ENCODE measurements at places on chromosomes 1 and 21.
A peak's percentile ranks its signal among the peaks of the same experiment; 100 is the strongest.

- no peak for DNase-seq
Measured at GRCh38 chr1:65483993-65484754, 63.7 kb downstream of the LEPR start.

DNA sequence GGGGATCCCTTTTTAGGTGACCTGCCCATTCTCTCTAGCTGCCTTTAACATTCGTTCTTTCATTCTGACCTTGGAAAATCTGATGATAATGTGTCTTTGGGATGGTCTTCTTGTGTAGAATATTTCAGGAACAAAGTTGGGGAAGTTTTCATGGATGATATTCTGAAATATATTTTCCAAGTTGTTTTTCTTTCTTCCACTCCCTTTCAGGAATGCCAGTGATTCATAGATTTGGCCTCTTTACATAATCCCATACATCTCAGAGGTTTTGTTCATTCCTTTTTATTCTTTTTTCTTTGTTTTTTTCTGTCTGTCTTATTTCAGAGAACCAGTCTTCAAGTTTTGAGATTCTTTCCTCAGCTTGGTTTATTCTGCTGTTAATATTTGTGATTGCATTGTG lies 13.9 kb upstream of the SCMH1 start:
- DNase-seq, result no peak

DNA sequence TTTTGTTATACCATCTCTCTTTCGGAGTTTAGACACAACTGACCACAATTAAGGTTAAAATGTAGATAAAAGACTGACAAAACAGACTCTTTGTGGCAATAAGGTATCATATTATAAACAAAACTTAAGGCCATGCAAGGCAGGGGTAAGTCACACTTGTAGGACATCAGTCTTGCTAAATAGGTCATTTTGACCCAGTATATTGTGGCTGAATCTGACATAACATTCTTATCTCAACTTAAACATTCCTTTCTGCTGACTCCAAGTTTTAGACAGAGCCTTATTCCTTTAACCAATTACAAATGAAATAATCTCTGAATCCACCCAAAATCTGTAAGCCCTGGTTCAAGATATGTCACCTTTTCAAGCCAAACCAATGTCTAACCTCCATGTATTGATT lies 733.4 kb upstream of the B3GALT2 start:
- no peak for DNase-seq

- peak; percentile 80 for DNase-seq
Measured at GRCh38 chr1:26358411-26359384, 4.8 kb upstream of the CRYBG2 start.

DNA sequence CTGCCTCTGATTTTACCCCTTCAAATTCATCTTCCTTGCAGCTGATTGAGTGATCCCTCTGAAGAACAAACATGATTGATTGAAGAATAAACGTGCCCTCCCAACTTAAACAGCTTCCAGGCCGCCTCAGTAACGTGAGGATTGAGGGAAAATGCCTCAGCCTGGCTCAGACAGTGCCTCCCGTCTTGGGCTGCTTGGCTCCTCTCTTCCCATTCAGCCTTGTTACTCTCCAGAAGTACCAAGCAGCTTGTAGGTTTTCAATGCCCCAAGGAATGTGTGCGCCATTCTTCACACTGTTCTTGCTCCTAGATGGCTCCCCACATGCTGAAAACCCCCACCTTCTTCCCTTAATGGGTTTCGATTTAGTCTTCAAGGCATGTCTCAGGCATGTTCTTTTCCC lies 51.8 kb downstream of the ST6GALNAC5 start:
- no peak for DNase-seq

GRCh38 chr1:164588516-164589341 lies 29.7 kb downstream of the PBX1 start:
- no peak for DNase-seq

GRCh38 chr1:156725683-156726280 lies 2.5 kb upstream of the METTL25B start:
- DNase-seq, result peak; percentile 81

GRCh38 chr1:198873696-198874230 lies 234.9 kb downstream of the PTPRC start:
- DNase-seq, result no peak

GRCh38 chr1:1461721-1462317 lies 9.7 kb upstream of the ATAD3B start:
- DNase-seq, result no peak

DNA sequence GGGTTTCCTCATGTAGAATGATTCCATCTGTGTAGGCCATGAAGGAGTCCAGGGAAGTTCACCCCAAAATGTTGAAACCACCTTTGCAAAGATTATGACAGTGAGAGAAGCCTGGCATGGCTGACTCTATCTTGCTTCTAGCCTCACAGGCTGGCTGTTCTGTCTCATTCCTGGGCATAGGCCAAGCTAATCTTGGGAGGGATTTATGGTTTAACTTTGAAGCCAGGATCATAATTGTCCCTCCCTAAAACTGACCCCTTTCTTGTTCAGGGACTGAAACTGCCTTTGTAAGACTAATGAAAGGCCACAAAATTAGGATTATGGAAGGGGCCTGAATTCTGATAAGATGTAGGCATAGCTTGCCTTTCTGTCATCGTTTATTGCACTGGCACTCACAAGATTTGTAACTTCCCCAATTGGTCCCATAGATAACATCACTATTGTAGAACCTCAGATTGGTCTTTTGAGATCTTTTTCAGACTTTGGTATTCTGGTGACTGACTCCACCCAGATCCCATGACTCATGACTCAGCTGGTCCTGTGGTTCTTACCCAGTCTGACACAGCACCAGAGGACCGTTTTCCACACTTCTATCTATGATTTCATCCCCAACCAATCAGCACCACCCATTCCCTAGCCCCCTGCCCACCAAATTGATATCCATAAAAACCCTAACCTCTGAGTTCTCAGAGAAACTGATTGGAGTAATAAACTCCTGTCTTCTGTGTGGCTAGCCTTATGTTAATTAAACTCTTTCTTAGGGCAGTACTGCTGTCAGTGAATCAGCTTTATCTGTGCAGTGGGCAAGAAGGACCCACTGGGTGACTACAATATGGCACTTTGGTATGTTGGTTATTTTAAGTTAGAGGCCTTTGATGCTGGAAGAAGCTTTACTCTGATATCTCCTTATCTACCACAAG lies 13.6 kb upstream of the LAMTOR5 start:
- no peak for DNase-seq

DNA sequence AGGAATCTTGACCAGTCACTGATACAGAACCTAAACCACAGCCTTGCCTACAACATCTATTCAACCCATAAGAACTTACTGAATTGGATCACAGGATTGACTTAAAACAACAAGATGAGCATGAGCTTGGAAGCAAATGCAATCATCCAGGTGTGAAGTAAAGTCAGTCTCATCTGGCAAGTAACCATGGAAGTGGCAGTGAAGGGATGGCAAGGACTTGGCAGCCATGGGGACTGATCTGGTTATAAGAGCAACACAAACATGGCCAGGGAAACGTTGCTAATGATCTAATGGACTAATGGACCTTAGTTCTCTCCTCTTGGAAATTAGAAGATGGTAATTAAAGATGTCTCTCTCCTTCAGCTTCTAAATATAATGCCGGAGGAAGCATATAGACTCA lies 133.1 kb downstream of the VAV3 start:
- no peak for DNase-seq

- no peak for DNase-seq
Measured at GRCh38 chr21:37430184-37430821, 63.7 kb downstream of the DYRK1A start.

DNA sequence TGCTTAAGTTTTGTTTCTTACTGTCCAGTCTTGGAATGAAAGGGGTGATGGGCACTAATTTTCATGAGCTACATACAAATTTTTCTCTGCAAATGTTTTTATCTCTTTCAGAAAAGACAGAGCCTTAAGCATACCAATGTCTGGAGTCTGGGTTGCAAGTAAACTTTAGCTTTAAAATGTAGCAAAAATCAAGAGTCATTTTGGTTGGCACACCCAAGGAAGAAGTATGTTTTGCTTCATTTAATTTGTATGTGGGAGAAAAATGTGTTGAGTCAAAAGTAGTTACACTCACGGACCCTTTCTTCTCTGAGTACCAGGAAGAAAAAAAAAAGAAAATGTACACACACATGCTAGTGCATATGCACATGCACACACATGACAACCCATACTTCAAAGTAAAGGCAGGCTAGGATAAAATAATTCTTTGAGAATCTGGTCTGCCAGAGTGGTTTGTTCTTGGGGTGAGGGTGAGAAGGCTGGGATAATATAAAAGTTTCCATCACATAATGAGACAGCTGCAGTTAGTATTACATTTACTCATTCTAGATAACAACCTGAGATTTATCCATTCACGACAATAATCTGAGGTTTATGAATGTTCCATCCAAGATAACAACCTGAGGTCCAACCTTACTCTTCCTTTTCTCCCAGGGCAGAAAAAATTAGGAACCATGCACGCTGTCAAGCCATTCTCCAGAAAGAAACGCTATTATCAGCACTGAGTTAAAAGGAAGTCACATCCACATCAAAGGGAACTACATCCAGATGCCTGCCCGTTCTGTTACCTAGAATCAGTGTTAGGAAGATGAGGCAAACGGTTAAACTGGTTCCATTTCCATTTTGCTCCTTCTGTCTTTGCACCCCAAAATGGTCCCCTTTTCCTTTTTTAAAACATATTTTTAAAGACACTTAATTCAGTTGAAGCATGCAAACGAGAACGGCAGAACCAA lies 9.3 kb downstream of the DPYD start:
- DNase-seq, result no peak

- peak; percentile 62 for DNase-seq
Measured at GRCh38 chr21:45592208-45592619, 50.0 kb upstream of the SLC19A1 start.

DNA sequence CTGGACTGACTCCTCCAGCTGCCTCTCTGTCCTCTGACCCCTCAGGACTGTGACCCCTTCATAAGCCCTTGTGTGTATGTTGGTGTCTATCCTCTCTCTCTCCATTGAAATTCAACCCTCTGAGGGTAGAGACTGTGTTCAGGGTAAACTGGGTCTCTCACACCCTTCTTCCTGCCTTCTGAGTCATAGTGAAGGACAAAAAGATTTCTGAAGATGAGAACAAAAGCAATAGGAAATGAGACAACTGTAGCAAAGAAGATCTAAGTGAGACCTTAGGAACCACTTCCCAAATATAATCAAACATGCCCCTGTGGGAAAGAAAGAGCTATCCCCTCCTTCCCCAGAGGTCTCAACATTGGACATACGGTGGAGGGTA lies 16.9 kb downstream of the NUAK2 start:
- DNase-seq, result no peak

GRCh38 chr21:33852485-33852884 lies 63.1 kb downstream of the ATP5PO start:
- DNase-seq, result no peak

GRCh38 chr1:72197786-72198185 lies 84.6 kb downstream of the NEGR1 start:
- no peak for DNase-seq

DNA sequence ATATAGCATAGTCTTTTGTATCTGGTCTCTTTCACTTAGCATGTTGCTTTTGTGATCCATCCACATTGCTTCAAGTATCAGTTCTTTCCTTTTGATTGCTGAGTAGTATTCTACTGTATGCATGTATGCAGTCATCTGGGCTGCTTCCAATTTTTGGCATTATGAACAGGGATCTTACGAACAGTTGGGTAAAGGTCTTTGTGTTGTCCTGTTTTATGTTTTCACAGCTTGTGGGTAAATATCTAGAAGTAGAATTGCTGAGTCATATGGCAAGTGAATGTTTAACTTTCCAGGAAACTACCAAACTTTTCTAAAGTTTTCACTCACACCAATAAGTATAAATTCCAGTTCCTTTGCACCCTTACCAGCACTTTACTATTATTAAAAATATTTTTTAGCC lies 60.9 kb downstream of the LHX4 start:
- no peak for DNase-seq

DNA sequence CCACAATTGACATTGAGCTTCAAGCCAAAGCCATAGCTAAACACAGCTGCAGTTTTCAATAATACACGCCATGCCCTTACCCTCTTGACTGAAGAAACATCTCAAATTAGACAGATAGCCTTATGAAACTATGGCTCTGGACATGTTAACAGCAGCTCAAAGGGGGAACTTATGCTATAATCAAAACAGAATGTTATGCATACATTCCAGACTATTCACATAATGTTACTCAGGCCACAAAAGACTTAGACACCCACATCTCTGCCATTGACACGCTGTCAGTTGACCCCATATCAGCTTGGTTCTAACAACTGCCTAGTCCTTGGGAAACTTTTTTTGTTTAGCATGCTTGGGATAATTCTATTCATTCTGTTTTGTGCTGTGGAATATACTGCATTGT lies 2.3 kb upstream of the NENF start:
- DNase-seq, result no peak

GRCh38 chr1:94936861-94937620 lies 10.1 kb upstream of the CNN3 start:
- DNase-seq, result no peak

DNA sequence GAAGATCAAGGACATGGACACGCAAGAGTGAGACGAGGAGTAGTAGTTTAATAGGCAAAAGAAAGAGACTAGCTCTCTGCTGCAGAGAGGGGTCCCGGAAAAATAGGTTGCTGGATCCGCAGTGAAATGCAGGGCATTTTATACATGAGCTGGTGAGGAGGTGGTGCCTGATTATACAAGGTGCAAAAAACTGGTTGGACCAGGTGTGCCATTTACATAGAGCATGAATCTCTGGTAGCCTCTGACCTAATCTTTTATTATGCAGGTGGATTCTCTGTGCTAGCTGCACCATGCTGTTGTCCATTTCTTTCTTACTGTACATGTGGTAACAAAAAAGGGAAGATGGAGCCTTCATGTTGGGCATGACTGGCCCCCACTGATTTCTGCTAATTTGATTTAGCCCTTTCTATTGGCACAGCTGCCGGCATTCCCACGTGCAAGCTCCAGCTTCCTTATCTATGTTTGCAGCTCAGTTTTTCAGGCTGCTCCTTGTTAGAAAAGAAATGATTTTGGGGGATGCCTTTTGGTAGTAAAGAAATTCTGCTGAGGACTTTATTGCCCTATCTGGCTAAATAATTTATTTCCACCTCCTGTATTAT lies 548.1 kb downstream of the BRINP3 start:
- no peak for DNase-seq

DNA sequence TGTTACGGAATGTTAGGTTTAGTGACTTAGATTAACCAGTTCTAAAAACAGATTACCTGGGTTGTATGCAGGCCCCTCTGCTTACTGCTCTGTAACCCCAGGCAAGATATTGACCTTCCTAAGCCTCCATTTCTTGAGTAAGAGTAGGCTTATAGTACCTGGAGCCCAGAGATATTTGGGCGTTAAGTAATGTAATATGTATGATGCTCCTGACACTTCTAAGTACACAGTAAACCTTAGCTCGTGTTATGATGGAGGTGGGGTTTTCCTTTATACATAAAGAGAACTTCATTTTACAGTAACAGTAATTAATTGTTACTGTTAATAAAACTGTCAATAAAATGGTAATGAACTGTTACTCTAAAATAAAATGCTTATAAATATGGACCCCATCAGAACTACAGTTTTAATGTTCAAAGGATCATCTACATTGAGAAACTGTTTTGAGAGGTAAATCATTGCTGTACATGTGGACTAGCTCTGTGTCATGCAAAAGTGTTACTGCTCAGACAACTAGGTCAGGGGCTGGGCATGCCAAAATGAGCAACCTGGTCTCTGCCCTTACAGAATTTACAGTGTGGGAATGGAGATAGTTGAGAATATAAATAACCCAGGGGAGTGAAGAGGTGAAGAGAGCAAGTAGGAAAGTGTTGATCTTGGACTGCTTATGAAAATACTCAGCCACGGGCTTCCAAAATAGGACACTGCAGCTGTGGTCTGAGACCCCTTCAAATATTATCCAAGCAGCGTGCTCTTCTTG lies 26.6 kb downstream of the LRRC8C start:
- no peak for DNase-seq
